ENCODE measurements at places on chromosomes 11 and 22. TPM values are rescaled to one million over a fixed set of nuclear protein-coding genes. Genes with fewer than 3 reads are reported as not detected.

Gene CHKA
- total RNA-seq, result 9.0 TPM

Gene ANO1
- not detected for total RNA-seq

Gene ZNF280B
- total RNA-seq, result 2.7 TPM

Gene PRODH
- 0.34 TPM for total RNA-seq

Gene SCGB1D2
- not detected for total RNA-seq
